ENCODE measurements at places on chromosomes 5 and 9.

DNA sequence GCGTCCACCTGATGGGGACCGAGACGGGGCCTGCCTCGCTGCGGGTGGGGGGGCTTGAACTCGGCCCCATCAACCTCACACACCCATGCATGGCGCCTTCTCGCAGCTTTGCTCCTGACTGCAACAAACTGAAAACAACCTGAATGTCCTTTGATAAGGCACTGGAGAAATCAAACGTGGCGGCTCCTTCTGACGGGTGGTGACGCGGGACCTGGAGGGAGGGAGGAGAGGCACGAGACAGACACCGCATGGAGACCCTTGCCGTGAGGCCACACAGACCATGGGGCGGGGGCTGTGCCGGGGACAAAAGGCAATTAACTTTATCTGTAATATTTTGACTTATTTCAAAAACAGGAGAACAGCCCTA, 48.6 kb downstream of the NACC2 start:
- no peak for DNase-seq
- no peak overlapping the region for H3K27ac ChIP-seq
- no peaks in the 10 kb centered on the region for H3K4me1 ChIP-seq
- H3K4me3 ChIP-seq = no peak overlapping the region

DNA sequence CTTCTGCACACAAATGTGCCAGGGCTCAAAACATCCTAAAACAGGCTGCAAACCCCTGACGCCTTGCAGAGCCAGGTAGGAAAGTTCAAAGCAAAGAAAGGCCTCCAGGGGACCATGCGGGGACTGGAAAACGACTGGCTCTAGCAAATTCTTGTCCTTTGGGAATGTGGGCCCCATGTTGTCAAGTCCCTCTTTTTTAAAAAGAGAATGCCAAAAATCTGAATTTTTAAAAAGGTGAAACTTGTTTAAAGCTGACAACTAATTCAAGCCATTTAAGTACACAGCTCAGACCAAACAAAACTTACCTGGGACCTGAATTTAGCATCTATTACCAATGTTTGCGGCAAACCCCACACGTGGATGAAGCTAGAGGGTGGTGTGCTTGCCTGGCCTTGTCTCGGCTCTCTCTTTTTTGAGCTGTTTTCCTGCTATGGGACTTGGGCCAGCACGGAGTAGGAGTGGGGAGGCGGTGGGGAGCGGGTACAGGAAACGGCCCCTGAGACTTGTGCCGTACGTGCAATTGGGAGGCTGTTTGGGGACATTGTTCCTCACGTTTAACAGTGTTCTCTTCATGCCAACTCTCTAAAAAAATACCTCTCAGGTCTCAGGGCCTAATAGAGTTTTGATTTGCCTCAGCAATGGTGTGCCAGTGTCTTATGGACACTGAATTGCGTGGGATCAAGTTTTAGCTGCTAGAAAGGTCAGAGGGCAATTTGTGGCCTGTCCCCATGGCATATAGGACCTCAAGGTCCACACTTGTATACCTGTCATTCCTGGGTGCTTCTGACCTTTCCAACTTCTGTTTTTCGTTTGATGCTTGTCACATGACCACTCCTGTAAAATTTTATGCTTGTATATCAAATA, 15.1 kb upstream of the PHF19 start:
- H3K27me3 ChIP-seq = no peaks in the 10 kb centered on the region
- H3K4me3 ChIP-seq = no peak overlapping the region
- no peaks in the 10 kb centered on the region for H3K4me1 ChIP-seq
- no peak for DNase-seq
- H3K27ac ChIP-seq = no peak overlapping the region

DNA sequence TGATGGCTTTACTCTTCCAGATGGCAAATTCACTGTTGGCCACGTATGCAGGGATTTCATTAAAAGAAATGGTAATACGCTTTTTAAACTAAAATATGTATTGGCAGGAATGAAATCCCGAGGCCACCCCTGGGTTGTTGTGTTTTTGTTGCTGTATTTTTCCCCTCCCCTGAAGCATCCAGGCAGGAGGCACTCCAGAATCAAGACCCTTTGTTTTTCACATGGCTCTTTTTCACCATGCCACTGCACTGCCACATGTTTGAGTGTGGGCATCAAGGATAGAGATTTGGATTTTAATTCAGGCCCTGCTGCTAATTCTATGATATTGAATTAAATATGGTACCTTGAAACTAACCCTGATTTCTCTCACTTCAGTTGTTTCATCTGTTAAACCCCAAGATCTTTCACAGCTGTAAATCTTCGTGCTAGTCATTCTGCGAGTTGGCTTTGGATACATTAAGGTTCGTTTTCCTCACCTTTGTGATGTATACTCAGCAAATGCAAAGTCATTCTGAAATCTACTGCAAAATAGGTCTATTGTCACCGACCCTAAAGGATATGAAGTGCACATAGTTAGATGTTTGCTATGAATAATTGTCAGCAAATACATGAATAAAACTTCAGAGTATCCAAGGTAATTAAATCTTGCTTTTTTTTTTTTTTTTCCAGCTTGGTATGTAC, 533.4 kb downstream of the PTPRD start:
- DNase-seq = no peak
- H3K4me1 ChIP-seq = 0 out of 2 replicates have a peak, but pooled peaks cover 2% of the 10 kb centered on the region
- no peak overlapping the region for H3K4me3 ChIP-seq
- H3K36me3 ChIP-seq = no peaks in the 10 kb centered on the region
- no peaks in the 10 kb centered on the region for H3K27me3 ChIP-seq

DNA sequence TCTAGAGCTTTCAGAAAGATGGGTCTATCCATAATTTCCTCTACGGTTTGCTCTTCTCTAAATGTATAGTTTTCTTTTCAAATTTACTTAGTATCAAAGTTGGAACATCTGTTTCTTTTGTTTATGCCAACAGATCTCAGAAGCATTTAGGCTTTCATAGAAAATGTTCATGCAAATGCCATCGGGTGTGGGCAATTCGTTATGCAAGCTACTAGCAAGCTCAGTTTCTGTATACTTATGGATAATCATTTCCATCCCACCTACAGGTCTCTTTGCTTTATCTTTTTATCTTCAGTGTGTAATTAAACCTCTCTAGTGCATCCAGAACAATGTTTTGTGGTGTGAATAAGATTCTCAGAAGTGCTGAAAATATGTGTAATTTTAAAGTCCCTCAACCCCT, 59.9 kb downstream of the NUDT12 start:
- no peaks in the 10 kb centered on the region for H3K27me3 ChIP-seq
- H3K27ac ChIP-seq = no peak overlapping the region

DNA sequence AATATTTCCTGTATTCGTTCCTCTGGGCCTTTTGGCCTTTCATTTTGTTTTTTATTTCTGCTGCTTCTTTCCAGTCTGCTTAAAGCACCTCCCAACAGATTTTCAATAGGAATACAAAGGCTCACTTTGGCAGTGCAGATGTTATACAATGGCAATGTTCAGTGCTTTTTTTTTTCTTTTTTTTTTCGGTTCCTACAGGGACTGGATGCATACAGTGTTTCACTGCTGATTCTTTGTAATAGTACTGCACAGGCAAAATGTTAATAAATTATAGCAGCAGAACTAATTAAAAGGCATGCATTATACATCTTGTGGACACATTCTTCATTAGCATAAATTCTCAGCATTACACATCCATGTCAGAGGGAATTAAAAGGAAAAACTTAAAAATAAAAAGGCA, 356.6 kb upstream of the C9orf72 start:
- no peaks in the 10 kb centered on the region for H3K4me1 ChIP-seq
- DNase-seq = no peak
- H3K4me3 ChIP-seq = no peak overlapping the region
- H3K27me3 ChIP-seq = no peaks in the 10 kb centered on the region
- no peak overlapping the region for H3K27ac ChIP-seq
- no peaks in the 10 kb centered on the region for H3K36me3 ChIP-seq

Measured in H9 (cell line).